ENCODE measurements at places on chromosomes 12 and 14.

GRCh38 chr12:2192231-2192630 is 139.4 kb downstream of the CACNA1C start:
- DNase-seq = no peak

DNA sequence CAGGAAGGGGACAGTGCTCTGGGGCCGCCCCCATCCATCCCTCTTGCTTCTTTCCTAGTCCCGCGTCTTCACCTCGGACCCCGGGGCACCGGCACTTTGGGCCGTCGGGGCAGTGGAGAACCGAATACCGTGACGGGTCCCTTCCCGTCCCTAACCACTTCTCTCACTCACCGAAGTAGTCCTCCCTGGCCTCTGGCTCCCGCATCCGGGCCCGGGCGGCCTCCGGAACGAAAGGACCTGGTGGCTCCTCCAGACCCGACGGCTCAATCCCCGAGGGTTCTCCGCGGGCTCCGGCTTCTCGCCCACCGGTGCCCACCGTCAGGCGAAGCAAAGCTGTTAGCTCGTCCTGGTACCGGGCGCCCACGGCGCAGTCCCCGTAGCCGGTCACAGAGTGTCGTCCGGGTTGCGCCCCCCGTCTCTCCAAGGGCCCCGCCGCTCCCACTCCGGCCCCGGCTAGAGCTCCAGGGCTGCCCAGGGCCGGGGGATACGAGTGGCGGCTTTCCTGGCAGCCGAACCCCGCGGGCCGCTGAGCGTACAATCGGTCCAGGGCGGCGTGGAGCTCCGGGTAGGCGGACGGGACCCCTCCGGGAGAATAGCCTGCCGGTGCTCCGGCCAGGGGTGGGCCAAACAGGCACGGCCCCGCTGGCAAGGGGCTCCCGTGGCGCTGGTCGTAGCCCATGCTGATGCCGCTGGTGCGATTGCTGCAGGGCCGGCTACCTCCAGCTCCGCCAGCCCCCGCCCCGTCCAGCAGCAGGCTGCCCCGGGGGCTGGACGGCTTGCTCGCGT is 1.1 kb downstream of the AJUBA start:
- no peak for DNase-seq

- DNase-seq = no peak
These were observed 142.5 kb downstream of the PHLDA1 start for GRCh38 chr12:75888874-75889613.

DNA sequence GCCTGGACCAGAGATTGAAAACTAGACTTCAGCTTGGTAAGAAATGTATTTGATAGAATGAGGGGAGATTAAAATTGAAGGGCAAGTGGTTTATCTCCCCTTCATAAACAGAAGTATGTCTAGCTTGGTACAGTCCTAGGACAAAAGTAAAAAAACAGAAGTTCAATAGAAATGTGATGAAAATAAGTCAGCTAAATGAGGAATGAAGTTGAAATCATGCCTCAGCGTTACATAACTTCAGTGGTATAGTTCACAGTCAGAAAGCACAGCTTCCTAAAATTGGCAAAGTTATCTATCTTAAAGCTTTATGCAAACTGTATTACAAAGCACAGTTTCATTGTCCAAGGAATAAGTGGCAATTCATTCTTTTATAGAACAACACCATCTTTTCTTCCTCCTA is 90.2 kb upstream of the SYT10 start:
- DNase-seq = peak; percentile 51

Measured in Kasumi-1 (cell line).